ENCODE measurements at places on chromosomes 16 and 17.

- DNase-seq = no peak
Observed at GRCh38 chr16:59356709-59357108, 622.6 kb upstream of the GOT2 start.

GRCh38 chr17:28057731-28058246, 15.3 kb downstream of the NLK start:
- no peak for DNase-seq

DNA sequence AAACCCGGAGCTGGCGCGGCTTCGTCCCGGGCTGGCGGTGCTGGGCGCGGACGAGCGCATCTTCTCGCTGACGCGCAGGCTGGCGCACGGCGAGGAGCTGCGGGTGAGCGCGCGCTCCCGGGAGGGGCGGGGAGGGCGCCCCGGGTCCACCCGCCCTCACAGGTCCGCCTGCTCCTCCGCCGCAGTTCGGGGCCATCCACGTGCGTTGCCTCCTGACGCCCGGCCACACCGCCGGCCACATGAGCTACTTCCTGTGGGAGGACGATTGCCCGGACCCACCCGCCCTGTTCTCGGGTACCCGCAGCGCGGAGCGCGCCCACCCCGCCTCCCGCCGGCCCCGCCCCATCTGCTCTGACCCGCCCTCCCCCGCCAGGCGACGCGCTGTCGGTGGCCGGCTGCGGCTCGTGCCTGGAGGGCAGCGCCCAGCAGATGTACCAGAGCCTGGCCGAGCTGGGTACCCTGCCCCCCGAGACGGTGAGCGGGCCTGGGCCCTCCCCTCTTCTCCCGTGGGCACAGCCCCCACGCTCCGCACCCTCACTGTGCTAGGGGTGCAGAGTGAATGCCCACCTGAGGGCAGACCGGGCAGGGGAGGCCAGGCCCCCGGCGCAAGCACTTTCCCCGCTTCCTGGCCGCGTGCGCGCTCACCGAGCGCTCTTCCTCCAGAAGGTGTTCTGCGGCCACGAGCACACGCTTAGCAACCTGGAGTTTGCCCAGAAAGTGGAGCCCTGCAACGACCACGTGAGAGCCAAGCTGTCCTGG, 1.4 kb downstream of the HAGHL start:
- peak; percentile 72 for DNase-seq

GRCh38 chr17:67198131-67198530, 46.9 kb downstream of the HELZ start:
- DNase-seq = no peak

GRCh38 chr16:89981414-89981813, 32.9 kb downstream of the DEF8 start:
- DNase-seq = no peak

GRCh38 chr17:70230850-70231640, 61.7 kb downstream of the KCNJ2 start:
- DNase-seq = no peak

DNA sequence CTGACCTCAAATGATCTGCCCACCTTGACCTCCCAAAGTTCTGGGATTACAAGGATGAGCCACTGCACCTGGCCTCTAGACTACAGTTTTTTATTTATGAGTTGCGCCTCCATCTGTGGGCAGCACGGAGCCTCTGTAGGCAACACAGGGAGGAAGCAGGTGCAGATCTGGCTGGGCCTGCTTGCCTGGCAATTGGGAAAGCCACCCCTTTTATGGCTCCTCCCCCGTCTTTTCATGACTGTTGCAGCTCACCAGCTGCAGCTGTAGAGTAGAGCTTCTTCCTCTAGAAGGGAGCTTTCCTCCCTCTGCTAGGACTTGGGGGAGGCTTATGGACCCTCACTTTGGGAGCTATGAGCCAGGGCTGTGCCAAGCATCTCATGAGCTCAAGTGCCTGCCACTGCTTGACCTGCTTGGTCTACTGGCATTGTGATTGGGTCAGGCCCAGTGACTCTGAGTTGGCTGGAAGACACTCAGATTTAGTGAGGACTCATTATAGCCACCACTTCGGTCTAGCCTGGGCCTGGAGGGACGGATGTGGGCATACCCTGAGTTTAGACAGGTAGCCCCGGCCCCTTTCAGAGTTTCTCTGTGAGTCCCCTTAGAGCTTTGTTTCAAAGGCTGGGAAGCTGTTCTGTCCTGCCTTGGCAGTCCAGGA, 6.9 kb upstream of the SLC7A6 start:
- no peak for DNase-seq

GRCh38 chr16:89374393-89374960, 115.9 kb downstream of the ANKRD11 start:
- DNase-seq = no peak

DNA sequence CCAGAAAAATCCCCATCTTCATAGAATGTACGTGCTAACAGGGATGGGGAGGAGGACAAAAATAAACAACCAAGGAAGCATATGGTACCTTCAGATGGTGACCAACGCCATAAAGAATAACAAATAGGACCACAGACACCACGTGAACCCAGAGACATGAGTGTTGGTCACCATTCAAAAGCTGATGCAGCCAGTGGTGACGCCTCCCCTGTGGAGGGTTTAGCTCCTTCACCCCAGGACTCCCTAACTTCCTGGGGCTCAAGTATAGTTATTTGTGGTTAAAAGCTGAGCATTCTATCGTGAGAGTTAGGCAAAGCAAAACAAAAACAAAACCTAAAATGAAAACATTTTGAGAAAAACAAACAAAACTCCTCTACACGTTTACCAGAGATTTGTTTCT, 184.7 kb downstream of the SOX9 start:
- DNase-seq = no peak

DNA sequence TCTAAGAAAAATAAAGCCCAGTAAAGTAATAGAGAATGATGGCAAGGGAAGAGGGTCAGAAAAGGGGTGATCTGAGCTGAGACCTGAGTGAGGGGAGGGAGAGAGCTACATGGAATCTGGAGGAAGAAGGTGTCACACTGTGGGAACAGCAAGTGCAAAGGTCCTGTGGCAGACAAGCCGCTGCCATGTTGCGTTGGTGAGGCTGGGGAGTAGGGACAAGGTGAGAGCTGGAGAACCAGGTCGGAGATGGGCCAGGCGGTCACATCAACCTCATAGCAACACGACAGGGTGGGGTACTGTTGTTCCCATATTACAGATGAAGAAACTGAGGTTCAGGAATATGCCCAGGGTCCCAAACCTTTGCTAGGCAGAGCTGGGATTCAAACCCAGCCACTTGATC, 16.6 kb upstream of the CALB2 start:
- DNase-seq = no peak

DNA sequence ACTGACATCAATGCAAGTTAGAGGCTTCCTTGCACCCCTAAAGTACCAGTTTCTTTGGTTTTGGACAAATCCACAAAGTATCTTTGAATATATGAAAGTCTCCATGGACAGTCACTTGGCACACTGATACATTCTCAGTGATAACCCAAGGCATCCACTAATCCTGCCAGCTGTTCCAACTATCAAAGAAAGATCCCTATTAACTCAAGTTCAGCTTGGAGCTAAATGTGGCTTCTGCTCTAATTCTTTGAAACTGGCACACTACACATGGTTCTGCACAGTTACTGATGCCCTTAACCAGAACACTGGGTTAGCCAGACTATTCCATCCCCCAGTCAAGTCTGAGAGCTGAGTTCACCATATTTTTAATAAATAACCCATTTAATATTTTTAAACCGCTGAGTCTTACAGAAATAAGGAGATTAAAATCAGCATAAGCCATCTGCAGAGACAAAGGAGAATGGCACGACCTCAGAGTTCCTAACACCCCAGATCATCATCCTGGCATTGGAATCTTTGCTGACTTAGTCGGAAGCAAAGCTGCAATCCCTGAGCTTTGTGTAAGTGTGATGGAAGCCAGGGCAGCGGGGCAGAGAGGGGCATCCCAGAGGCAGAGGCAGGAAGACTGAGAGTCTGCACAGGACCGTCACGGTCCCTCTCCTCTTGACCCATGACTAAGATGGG, 6.3 kb downstream of the CACNG1 start:
- DNase-seq = no peak

GRCh38 chr16:67897231-67897630, 4.2 kb downstream of the PSKH1 start:
- no peak for DNase-seq

DNA sequence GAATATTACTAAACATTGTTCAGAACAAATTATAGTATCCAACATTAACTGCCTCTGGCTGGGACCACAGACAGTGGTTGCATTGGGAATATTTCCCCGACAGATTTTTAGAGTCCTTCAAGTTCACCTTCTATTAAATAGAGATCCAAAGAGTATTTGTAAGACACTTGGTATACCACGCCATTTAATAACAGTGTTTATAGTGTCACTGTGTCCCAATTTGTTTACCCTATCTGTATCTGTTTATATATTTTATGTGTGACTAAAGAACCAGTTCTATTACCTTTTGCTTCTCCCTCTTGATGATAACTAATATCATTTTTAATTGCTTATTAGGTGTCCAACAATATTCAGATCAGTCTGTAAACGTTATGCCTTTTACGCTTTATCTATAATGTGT, 191.3 kb upstream of the IRX5 start:
- DNase-seq = no peak

DNA sequence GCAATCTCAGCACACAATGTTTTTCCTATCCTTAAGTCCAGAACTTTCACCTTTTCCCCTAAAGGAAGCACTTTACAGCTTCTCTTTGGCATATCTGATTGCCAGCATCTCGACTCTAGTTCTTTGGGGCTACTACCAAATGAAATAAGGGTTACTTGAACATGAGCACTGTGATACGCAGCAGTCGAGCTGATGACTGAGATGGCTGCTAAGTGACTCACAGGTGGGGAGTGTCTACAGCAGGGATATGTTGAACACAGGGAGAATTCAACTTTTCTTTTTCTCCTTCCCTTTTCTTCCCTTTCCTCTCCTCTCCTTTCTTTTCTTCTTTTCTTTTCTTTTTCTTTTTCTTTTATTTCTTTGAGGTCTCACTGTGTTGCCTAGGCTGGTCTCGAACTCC, 334.8 kb downstream of the MAF start:
- DNase-seq = no peak

GRCh38 chr16:1002399-1003166, 21.0 kb downstream of the SOX8 start:
- DNase-seq = peak; percentile 90

GRCh38 chr16:51152691-51153576, 1.9 kb upstream of the SALL1 start:
- no peak for DNase-seq

- no peak for DNase-seq
Observed at GRCh38 chr17:40714473-40714872, 10.9 kb upstream of the KRT24 start.

GRCh38 chr16:1612320-1613111, at the start of gene CRAMP1:
CRAMP1 (plus strand) TSS chr16:1612360; CDS start chr16:1614640, 2,280 bp downstream.
- peak; percentile 26 for DNase-seq

- DNase-seq = peak; percentile 46
Observed at GRCh38 chr16:80852261-80852872, 48.0 kb upstream of the CDYL2 start.

DNA sequence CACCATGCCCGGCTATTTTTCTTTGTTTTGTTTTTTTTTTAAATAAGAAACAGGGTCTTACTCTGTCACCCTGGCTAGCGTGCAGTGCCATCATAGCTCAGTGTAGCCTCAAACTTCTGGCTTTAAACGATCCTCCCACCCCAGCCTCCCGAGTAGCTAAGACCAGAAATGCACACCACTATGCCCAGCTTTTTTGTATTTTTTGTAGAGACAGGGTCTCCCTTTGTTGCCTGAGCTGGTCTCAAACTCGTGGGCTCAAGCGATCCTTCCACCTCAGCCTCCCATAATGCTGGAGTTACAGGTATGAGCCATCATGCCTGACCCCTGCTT, 59.7 kb downstream of the WWP2 start:
- no peak for DNase-seq

- DNase-seq = no peak
Observed at GRCh38 chr17:20961586-20961985, 81.2 kb downstream of the USP22 start.

GRCh38 chr16:794091-794822, 5.8 kb downstream of the CHTF18 start:
- no peak for DNase-seq

DNA sequence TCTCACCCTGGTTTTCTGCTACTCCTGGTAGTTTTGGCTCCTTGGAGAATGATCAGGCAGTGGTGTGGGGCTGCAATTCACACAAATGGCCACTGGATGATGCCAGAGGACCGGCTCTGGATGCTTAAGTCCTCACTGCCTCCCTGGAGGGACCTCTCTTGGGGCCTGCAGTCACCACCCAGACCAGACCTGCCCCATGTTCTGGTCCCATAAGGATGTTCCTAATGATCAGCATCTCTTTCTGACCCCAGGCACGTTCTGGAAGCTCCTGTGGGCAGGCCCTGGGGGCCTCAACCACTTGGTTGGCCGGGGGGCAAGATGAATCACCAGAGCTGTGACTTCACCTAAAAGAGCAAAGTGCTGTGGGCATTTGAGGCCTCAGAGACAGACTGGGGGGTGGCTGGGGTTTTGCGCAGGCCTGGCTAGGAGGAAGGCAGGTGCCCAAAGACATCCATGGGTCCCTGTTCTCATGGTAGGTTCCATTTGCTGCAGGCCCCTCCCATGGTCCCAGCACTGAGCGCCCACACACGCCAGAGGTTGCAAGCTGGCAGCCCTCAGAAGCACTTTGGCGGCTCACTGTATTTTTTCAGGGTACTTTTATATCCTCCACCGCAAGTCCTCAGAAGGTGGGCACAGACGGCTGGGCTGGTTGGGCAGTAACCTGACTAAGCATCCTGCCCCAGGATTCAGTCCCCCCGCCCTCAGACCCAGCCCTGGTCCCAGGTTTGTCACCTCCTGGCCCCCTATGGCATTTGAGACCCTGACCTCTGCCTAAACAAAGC, 53.2 kb downstream of the NT5M start:
- DNase-seq = peak; percentile 74

- peak; percentile 74 for DNase-seq
Observed at GRCh38 chr17:48011405-48012150, 26.0 kb downstream of the COPZ2 start.

- peak; percentile 32 for DNase-seq
Observed at GRCh38 chr17:19646788-19647696, 1.5 kb upstream of the ALDH3A2 start.

GRCh38 chr17:63413128-63413527, 33.0 kb downstream of the CYB561 start:
- no peak for DNase-seq

- no peak for DNase-seq
Observed at GRCh38 chr17:65230040-65230439, 92.9 kb downstream of the RGS9 start.

DNA sequence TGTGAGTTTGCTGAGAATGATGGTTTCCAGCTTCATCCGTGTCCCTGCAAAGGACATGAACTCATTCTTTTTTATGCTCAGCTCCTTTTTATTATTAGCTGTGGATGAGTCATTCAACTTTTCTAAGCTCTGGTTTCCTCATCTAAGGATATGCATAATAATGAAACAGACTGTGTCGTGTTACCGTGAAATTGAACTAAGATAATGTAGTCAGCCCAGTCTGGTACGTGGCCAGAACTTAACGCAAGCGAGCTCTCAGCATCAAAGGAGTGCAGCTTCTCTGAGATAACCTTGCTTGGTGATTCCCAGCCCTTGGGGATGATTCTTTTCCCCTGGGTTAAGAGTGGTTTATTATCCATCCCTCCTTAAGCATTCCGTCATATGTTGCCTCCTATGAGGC, 454.3 kb upstream of the EEF2KMT start:
- DNase-seq = no peak

- DNase-seq = peak; percentile 71
Observed at GRCh38 chr16:24504472-24505345, 34.7 kb upstream of the RBBP6 start.

All from Calu3 (cell line).